ENCODE measurements at places on chromosomes 5 and 9.

DNA sequence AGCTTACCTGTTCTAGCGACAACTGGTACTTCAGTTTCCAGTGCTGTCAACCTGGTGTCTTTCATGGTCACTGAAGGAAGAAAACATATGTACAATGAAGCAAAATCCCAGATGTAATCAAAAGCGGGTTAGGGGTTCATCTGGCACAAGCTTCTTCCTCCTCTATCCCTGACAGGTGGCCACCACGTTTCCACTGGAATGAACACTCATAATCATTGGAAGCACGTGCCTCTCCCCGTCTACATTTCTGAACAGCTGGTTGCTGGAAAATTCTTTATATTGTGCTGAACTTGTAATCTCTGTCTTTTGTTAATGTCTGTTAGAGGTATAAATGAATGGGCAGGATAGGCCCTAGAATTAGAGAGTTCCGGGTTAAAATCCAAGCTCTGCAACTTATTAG is 9.4 kb downstream of the TSC1 start:
- no peak for DNase-seq

DNA sequence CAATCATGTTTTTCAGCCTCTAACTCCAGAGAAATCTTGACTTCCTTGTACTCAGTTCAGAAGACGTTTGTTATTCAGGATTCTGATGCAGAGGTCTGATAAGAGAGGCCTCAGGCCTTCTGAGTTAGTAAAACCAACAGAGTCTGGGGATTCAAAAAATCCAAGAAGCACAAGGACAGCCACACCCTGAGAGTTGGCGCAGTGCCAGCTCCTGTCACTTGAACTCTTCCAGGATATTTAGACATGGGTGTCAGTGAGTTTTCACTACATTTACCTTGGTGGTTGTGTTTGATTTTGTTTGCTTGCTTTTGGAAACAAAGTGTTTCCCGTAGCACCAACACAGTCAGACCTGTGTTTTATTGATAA is 41.6 kb upstream of the PDE8B start:
- no peak for DNase-seq

GRCh38 chr5:30878746-30879145 is 314.7 kb upstream of the CDH6 start:
- no peak for DNase-seq

- no peak for DNase-seq
These were observed 142.0 kb downstream of the ZCCHC7 start for GRCh38 chr9:37262410-37262809.

GRCh38 chr5:174828804-174829510 is 104.6 kb downstream of the MSX2 start:
- DNase-seq, result no peak
